ENCODE measurements at places on chromosomes 12 and 14.

GRCh38 chr14:100041271-100041670 is 24.0 kb upstream of the EVL start:
- no peak for DNase-seq

GRCh38 chr12:111359914-111360276 is 9.0 kb downstream of the PHETA1 start:
- DNase-seq: no peak

DNA sequence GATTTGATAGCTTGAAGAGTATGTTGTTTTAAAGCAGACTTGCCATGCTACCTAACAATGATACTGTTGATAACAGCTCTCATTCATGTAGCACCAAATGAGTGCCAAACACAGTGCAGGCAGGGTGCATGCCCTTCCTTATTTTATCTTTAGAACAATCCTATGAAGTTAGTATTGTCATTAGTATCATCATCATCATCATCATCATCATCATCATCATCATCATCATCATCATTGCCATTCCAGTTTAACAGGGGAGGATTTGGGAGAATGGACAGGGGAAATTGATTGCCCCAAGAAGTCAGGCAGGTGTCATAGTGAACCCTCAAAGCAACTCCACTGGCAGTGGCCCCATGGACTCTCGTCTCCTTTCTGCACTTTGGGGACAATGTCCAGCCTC is 734.9 kb downstream of the VRK1 start:
- no peak for DNase-seq

DNA sequence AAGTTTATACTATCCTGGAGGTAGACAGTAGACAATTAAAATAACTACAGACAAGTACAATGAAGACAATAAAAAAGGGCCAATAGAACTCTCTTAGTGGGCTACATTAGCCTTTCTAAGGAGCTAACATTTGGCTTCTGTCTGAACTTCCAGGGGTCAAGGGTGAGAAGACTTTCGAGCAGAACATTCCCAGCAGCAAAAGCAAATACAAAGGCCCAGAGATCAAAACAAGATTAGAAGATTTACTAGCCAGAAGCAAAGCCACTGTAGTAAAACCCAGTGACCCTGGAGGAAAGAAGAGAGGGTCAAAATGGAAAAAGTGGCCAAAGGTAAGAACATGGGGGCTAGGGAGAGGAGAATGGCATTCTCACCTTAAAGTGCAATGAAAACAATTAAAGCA is 63.2 kb downstream of the ATP2B1 start:
- DNase-seq: no peak

DNA sequence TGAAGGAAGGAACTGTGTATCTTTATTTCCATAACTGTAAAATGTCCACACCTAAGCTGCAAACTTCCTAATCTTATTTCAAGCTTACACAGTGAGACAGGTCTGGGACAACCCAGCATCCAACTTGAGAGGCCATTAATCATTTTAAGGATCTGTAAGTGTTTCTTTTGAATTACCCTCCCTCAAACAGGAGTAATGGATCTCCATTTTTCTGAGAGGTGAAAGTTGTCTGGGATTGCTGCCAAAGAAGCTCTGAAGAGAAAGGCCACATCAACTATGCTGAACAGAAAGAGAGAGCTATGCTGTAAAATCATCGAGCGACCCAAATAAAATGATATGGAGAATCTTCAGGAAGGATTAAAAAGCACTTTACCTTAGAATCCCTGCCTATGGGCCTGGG is 131.7 kb upstream of the CPNE8 start:
- no peak for DNase-seq

GRCh38 chr12:131619106-131619642 is 91.7 kb upstream of the SFSWAP start:
- DNase-seq: no peak

- DNase-seq: no peak
Observed at GRCh38 chr12:55041345-55042055, 21.7 kb downstream of the NEUROD4 start.

GRCh38 chr12:13094367-13094766 is 9.1 kb downstream of the GSG1 start:
- DNase-seq: no peak

GRCh38 chr14:53452005-53452673 is 299.0 kb upstream of the DDHD1 start:
- no peak for DNase-seq

GRCh38 chr14:61671082-61671481 is 24.2 kb upstream of the HIF1A start:
- no peak for DNase-seq

- no peak for DNase-seq
Observed at GRCh38 chr14:69693801-69694729, 72.9 kb upstream of the SRSF5 start.

DNA sequence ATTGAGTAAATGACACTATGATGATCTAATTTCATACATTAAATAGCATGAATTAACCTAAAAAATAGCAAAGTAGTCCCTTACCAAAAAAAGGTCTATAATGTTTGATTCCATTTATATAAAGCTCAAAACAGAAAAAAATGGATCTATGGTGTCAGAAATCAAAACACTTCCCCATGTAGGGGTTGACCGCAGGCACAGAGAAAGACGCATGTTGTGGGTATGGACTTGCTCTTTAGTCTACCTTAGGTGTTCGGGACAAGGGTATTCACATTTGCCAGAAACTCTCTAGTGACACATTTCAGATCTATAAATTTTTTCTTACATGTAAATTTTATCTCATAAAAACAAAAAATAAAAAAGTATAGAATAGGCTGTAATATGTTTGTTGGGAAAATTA is 1262.9 kb downstream of the TMEM121 start:
- no peak for DNase-seq

GRCh38 chr12:70638639-70639360 is 1.6 kb upstream of the PTPRB start:
- DNase-seq: no peak

GRCh38 chr14:39474416-39474911 is 42.2 kb upstream of the FBXO33 start:
- DNase-seq: no peak

GRCh38 chr14:26872515-26873361 is 274.9 kb upstream of the NOVA1 start:
- peak; percentile 20 for DNase-seq

DNA sequence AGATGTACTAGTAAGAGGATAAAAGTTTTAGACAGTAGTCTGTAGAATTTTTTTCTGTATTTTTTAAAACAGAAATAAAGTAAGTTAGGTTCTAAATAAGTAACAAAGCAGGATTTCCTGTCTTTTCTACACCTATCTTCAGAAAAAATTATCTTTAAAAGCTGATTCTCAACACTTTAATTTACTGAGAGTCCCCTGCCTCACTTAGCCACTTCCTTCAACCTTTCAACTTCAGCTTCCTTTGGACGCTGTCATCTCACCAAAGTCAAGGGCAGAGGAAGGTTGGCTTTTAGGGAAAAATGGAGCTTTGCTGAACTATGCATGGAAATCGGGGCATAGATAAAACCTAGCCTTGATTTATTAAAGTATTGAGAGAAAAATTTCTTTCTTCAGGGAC is 44.9 kb upstream of the CERS5 start:
- DNase-seq: no peak

GRCh38 chr14:88422919-88423650 is 37.6 kb downstream of the SPATA7 start:
- no peak for DNase-seq

GRCh38 chr14:69093631-69094421 is 59.1 kb downstream of the DCAF5 start:
- peak; percentile 93 for DNase-seq

- DNase-seq: no peak
Observed at GRCh38 chr14:96088911-96089310, 49.7 kb downstream of the C14orf132 start.

DNA sequence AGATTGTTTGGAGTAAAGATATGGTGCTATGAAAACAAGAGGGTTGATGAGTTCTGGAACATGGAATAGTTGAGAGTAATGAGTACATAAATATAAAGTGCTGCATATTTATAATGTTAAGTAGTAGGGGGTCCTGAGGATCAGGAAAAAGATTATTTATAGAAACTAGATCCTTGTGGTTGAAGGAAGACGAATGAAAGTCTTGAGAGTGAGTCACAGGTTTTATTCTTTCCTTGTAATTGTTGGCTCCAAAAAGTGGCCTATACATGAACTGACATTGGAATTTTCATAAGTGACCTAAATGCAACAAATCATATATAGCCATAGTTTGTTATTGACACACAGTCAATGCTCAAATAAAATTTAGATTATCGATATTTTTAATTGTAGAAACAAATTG is 440.4 kb upstream of the PRICKLE1 start:
- no peak for DNase-seq

- DNase-seq: no peak
Observed at GRCh38 chr12:31562594-31563328, 28.2 kb downstream of the DENND5B start.

DNA sequence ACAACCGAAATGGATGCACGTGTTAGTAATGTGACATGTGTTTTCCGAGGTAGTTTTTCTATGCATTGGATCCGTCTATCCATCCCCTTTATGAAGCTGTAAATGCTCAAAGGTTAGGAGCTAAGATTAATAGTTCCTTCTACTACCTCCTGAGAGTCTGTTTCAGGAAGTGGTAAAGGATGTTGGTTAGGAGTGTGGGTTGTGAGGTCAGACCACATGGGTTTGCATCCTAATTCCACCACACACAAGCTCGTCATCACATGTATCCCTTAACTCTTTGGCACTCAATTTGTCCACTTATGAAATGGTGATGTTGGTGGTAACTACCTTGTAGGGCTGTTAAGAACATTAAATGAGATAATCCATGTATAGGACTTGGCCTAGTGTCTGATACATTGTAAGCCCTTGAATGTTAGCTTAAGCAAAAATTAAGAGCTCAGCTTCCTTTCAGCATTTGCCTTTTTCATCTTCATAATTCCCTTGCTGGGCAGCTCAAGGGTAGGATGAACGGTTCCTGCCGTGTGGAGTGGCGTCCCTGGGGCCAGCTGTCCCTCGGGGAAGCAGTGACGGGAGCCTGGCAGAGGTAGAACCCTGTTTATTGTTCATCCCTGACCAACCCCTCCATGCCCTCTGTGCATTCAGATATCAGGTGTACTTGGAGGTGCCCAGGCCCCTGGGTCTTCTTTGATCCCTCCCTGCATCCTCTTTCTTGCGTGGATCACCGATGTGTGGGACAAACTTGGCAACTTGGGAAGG is 52.3 kb downstream of the TSPAN9 start:
- no peak for DNase-seq

GRCh38 chr14:39957987-39958386 is 525.8 kb upstream of the FBXO33 start:
- no peak for DNase-seq

DNA sequence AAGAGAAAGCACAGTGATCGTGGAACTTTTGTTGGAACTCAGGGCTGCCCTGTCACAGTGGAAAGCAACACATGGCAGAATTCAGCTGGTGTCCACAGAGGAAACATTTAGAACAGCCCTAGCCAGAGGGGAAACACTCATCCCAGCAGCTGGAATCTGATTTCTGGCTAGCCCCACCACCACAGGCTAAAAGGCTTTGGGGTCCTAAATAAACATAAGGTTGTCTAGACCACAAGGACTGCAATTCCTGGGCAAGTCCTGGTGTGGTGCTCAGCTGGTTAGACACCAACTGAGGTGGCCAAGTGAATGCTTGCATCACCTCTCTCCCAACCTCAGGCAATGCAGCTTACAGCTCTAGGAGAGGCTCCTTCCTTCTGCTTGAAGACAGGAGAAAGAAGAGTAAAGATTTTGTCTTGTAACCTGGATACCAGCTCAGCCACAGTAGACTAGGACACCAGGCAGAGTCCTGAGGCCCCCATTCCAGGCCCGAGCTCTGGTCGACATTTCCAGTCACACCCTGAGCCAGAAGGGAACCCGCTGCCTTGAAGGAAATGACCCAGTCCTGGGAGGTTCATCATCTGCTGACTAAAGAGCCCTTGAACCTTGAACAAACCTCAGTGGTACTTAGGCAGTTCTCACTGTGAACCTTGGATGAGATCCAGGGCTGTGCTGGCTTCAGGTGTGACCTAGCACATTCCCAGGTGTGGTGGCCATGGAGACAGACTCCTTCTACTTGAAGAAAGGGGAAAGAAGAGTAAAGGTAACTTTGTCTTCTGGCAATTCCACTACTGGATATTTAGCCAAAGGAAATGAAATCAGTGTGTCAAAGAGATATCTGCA is 85.4 kb upstream of the PLXNC1 start:
- no peak for DNase-seq

DNA sequence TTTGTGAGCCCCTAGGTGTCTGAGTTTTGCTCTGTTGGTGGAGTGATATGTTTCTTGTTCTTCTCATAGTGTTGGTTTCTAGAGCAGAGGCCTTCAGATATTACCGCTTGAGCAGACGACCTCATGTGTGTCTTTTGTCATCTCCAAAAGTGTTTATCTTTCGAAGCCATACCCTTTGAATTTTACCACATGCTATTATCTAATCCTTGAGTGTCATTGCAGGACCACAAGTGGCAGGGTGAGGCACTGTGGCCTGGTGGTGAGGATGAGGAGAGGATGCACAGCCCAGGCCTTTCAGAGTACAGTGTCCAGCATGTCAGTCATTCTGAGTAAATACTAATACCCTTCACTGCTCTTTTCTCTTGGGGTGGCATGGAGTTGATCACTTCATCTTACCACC is 57.2 kb upstream of the CISTR start:
- no peak for DNase-seq

DNA sequence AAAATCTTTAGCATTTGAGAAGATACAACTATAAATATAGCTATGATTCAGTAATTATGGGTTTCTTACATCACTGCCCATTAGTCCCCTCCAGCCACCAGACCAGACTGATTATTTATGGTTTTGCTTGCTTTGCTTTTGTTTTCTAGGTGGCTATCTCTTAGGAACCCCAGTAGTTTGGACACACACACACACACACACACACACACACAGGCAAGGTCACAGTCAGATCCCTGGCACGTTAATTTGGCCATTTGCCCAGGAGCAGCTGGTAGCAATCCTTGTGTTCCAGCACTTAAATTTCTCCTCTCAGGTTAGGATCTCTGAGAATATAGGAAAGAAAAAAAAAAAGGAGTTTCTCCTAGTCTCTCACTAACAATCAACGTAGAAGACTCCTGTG is 90.2 kb upstream of the RESF1 start:
- DNase-seq: no peak

GRCh38 chr12:19238540-19238939 is 109.0 kb downstream of the PLEKHA5 start:
- no peak for DNase-seq

DNA sequence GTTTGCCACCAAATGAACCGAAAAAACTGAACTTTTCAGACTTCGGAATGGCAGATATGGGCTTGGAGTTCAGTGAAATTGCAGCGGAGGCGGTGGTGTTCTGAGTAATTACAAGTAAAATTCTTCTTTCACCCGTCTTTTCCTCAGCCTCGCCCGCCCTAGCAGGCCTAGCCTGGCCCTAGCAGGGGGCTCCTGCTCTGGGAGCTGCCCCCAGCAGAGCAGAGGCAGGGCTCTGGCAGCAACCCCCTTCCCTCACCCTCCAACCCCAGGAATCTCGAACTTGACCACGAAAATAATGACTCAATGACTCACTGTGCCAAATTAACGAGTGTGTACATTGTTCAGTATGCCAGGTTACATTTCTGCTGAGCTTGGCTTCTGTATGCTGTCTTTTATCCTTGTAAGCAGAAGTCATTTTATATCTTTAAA is 1.1 kb downstream of the PAPLN start:
- no peak for DNase-seq
